WERI-Rb-1 (cell line): ENCODE measurements at places on chromosomes 3 and 15.

GRCh38 chr15:83174891-83175290 lies 32.7 kb downstream of the HDGFL3 start:
- DNase-seq = no peak

GRCh38 chr15:96564546-96564945 lies 234.0 kb downstream of the NR2F2 start:
- no peak for DNase-seq

- DNase-seq = no peak
These were observed 47.3 kb downstream of the WWTR1 start for GRCh38 chr3:149610351-149611105.

GRCh38 chr3:171431550-171431949 lies 28.7 kb downstream of the TNIK start:
- no peak for DNase-seq

GRCh38 chr15:63677778-63678177 lies 80.6 kb downstream of the FBXL22 start:
- DNase-seq = no peak

DNA sequence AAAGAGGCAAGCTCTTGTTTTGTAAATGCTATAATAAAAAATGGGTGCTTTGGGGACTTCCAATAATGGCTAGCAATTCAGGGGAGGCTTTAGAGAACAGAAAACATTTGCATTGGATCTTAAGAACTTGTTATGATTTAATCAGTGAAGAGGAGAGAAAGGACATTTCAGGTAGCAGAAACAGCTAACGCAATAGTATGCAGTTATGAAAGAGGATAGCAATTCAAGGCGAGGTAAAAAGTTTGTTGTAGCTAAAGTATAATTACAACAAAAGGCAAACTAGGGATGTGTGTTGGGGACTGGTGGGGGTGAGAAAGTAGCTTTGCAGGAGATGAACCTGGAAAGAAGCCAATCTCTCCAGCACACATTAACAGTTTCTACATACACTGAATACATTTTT lies 558.7 kb upstream of the SEMA6D start:
- no peak for DNase-seq

DNA sequence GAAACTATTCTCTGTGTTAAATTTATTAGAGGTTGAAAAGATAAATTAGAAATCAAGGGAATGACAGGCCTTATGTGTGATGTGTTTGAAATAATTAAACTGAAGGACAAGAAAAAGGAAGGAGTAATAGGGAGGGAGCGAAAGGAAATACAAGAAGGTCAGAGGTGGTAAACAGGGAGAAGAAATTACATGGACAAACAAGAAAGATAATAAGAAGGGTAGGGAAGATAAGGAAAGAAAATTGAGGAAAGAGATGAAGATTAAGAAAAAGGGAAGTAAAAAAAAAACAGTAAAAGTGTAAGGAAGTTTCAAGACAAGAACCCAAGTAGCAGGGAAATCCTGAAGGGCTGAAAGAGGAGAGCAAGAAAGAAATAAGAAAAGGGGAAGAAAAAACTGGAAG lies 26.2 kb upstream of the ANXA2 start:
- DNase-seq = no peak

DNA sequence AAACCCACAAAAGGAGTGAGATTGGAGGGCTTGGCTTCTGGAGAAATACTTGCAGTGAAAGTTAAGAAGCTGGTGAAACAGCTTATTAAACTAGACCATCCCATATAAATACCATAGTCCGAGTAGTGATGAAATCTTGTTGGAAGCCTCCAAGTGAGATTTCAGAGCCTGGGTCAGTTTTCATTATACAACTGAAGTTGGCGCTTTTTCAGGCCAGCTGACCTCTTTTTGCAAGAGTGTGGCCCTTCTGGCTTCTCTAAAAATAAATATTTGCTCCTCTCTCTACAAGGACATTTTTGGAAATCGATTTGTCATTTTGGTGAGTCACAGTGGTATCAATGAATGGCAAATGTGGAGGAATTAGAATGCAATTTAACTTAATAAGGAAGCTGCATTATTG lies 51.2 kb upstream of the THRB start:
- DNase-seq = no peak

DNA sequence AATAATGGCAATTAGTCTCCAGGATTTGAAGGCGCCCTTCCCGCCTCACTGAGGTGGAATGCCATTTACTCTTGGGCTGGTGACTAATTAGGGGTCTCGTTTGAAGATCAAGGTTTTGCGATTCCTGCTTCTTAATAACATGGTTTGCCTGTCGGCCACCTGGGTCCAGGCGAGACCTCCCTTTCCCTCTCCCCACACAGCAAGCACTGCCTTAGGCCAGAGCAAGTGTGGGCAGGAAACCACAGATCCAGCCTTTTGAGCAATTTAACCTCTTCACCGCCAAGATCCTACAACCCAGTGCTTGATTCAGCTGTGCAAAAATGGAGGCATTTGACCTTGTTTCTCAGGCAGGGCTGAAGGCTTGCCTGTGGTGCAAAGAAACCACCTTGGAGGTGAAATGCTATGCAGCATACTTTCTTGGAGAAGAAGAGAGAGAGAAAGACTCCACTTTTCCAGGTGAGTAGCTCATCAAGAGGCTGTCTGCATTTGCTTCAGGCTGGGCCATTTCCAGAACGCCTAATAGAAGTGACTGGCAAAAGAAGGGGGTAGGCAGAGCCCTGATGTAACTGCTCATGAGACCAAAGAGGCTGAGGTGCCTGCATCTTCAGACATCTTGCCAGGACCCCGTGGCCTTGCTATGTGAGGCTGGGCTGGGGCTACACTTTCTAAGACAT lies 34.1 kb upstream of the WNT5A start:
- DNase-seq = no peak

GRCh38 chr15:81485806-81486205 lies 111.8 kb upstream of the TMC3 start:
- no peak for DNase-seq

DNA sequence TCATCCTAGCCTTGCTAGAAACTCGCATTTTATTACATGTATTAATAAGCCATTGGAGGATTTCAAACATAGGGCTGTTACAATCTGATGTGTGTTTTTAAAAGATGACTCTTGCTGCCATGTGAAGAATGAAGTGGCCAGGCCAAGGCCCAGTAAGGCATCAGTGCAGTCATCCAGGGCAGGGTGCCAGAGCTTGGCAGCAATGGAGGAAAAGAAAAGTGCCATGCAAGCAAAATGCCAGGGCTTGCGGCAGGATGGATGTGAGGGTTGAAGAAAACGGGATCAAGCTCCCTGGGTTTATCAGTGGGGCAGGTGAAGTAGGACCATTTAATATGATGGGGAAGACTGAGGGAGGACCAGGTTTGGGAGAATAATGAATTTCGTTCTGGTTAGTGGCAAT lies 183.6 kb downstream of the MINAR1 start:
- DNase-seq = no peak

GRCh38 chr3:13164893-13165492 lies 91.8 kb upstream of the IQSEC1 start:
- no peak for DNase-seq

- peak; percentile 47 for DNase-seq
These were observed 123.0 kb downstream of the MEGF11 start for GRCh38 chr15:66130496-66131034.

- DNase-seq = no peak
These were observed 47.4 kb upstream of the TPM1 start for GRCh38 chr15:62994975-62995681.

GRCh38 chr3:197431346-197431910 lies 124.3 kb downstream of the BDH1 start:
- no peak for DNase-seq

GRCh38 chr3:119295816-119296726 lies 1.9 kb downstream of the ARHGAP31 start:
- DNase-seq = no peak

- DNase-seq = peak; percentile 51
These were observed 68.4 kb downstream of the CRTC3 start for GRCh38 chr15:90598031-90598577.

- DNase-seq = peak; percentile 33
These were observed 19.5 kb upstream of the CAV3 start for GRCh38 chr3:8713901-8714759.

- DNase-seq = no peak
These were observed 74.3 kb downstream of the TCF12 start for GRCh38 chr15:56992725-56993124.

- DNase-seq = no peak
These were observed 206.9 kb downstream of the KLHL25 start for GRCh38 chr15:85587707-85588411.

DNA sequence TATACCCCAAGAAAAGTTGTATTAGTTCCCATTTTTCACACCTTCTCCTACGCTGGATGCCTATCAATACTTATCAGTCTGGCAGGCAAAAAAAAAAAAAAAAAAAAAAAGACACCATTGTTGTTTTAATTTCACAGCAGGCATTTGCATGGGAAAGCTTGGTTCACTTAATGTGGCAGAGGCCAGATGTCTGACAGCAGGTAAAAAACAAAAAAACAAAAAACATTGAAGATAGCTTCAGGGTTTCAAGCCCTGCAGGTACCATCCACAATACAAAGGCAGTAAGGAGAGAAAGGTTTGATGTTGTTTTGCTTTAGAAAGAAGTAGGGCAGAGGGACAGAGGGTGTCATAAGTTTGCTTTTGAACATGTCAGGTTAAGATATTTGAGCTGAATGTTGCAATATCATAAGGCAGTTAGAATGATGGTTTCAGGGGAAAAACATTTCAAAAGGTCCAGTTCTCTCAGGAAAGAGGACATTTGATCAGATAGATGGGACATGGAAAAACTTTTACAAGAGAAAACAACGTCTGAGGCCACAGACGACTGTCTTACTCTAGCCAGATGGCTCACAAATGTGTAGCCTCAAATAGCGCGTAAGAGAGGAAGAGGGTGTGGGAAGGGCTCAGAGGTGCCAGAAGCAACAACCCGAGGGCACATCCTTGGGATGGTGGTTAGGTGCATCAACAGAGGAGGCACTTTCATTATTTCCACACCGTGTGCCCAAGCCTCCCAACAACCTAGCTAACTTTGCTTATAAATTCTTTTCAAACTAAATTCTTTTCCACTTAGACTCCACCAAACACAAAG lies 25.7 kb downstream of the PCOLCE2 start:
- DNase-seq = no peak

DNA sequence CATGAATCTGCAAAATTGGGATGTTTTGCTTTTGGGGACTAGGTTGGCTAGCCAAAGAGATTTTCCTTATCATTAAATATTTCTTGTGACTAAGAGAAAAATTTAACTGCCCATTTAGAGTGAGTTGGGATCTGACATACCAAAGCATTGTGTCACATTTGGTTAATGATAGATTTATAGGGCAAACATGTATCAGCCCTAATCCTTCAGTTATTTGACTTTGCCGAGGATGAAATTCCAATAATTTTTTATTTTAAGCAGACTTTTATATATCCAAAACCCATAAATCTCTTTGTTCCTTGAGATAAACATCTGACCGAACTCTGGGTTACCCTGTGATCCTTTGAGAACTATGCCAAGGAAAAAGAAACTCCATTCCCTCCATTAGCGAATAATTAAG lies 218.9 kb downstream of the CDIN1 start:
- no peak for DNase-seq

DNA sequence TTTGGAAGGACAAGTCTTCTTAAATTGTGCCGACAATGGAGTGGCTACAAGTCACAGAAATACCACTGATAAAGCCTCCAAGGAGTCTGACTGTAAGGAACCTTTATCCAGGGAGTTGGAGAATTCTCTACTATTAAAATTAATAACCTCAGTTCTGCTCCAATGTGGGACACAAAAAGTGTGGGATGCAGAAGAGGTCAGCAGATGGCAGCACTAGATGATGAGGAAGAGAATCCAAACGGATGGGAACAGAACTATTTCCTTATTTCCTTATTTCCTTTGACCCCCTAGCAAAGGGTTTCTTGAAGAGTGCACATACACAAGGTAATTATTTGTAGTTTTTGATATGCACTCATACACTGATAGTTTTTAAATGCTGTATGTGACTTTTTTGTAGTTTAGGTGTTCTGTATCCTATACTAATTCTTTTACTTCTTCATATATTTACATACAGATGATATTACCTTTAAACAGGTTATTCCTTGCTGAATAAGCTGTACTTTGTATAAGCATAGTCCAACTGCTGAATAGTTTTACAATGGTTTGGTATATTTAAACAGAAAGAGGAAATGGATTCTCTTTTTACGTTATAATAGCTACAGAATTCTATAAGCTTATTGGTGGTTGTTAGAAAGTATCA lies 25.6 kb upstream of the NLGN1 start:
- DNase-seq = peak; percentile 22

- DNase-seq = no peak
These were observed 146.8 kb downstream of the SMAD6 start for GRCh38 chr15:66848686-66849392.

DNA sequence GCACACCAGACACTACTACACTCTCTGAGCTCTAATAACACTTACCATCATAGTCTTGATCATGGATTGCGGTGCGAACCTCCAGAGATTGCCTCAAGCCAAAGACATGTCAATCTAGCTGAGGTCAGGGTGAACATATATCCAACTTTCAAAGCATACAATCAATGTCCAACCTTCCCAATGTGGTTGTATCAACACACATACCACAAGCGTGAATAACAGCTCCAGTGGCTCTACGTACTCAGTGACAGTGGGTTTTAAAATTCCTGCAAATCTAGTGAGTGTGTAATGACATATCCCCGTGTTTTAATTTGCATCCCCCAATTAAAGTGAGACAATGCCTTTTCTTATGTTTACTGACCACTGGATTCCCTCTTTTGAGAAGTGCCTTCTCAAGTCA lies 29.6 kb downstream of the SFMBT1 start:
- no peak for DNase-seq

GRCh38 chr3:95511828-95512227 lies 1302.6 kb upstream of the EPHA6 start:
- DNase-seq = no peak

DNA sequence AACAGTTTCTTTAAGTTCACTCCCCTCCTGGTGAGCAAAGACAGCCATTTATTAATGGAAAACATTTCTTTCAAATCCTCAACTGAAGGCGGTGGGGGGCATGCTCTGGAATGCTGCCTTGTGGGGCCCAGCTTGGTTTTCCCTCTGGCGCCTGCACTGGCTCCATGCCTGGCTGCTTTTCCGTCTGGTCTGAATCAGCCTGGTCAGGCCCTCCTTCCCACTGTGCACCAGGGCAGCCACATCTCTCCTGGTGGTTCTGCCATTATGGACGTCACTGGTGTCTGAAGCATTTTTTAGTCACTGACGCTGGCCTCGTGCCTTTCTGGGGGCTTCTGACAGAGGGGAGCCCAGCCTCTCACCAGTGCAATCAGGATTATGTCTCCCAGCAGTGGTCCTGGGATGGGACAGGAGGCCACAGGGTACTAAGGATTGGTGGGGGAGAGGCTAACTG lies 57.6 kb upstream of the APEH start:
- no peak for DNase-seq

- no peak for DNase-seq
These were observed 655 bp upstream of the FAM3D start for GRCh38 chr3:58667229-58667628.

GRCh38 chr3:7285505-7285904 lies 424.6 kb downstream of the GRM7 start:
- DNase-seq = peak; percentile 18

GRCh38 chr15:20271647-20272046 lies 270.0 kb downstream of the GOLGA6L6 start:
- DNase-seq = no peak

GRCh38 chr3:177196456-177197040 lies 734 bp downstream of the TBL1XR1 start:
- DNase-seq = no peak
